ENCODE measurements at places on chromosomes 3 and 15. TPM values are rescaled to one million over a fixed set of nuclear protein-coding genes. Genes with fewer than 3 reads are reported as not detected.

IMP3 gene
- 35.9 TPM for total RNA-seq

LDHAL6B gene
- total RNA-seq: not detected

DNA sequence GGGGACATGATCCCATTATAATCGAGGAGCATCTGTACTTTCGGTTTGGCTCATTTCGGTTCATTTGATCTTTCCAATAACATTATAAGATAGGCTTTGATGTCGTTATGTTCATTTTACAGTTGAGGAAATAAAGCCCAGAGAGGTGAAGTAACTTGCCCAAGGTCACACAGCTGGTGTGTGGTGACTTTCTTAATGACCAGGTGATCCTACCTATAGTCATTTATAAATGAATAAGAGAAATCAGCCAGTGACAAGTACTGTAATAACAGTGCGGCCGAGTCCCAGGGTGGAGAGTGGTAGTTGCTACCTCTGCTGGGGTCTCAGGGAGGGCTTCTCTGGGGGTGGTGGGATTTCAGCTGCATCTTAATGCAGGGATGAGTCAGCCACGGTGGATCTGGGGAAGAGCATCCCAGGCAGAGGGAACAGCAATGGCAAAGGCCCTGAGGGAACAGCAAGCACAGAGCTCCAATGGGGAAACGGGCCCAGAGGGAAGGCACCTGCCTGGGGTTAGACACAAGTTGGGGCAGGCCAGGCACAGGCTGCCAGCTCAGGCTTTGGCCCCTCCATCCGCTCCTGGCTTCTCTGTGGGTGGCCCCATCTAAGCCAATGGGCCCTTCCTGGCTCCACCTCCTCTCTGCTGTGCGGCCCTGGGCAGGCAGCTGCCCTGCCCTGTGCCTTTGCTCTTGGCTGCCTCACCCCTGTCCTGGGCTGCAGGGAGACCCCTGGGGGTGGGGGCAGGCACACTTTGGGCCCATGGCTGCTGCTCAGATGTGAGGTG lies 1.1 kb upstream of the FBLN2 start:
- no peak for DNase-seq

DNA sequence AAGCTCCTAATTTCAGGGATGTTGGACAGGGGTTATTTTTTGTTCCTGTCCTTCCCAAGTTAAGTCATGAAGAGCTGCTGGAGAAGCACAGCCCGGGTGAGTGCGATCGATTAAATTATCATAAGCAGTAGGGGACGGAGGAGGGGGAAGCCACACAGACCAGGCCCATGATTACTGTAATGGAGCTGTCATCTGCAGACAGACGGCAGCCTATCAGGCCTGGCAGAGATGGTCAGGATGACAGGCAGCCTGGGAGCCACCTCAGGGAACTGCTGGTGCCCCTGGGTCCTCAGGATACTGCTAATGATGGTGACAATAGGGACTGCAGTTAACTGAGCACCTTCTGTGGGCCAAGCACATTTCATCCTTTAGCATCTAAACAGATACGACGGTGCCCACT lies 147.7 kb downstream of the RAB11A start:
- DNase-seq: no peak

DNA sequence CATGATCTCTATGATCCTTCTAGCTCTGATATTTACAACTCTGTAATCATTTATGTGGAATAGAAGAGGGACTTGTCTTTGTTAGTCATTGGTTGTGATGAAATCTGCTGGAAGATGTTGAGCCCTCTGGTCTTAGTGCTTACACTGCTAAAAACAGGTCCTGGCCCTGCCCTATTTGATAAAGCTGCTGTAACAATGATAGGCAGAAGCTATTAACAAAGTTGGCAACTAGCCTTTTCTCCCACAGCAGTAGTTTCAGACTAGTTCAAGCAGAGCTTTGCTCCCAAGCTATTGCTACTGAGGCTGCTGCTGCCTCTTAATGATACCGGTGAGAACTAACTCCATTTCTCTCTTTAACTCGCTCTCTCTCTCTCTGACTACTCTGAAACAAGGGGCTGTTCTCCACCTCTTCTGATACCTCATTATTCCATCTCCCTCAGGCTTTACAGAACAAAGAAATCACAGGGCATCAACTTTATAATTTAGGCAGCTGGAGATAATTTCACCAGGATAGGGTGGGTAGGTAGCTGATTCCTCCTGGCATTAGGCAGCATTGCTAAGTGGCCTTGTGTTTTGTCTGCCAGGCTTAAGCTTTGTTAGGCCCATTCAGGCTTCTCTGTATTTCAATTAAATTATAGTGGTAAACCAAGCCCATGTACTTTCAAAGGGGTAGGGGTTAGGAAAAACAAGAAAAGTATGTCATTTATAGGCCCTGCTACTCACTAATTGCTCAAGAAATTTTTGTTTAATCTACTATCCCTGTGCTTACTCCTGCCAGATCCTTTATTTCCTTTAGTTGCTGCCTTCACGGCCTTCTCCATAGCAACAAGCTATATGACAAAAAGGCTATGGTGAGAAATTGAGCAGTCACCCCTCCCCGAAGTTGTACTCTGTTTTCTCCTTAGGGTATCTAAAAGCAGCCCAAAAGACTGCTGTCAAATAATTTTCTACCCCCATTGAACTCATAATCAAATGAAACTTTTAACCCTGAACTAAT lies 139.6 kb downstream of the RBPMS2 start:
- no peak for DNase-seq

DNA sequence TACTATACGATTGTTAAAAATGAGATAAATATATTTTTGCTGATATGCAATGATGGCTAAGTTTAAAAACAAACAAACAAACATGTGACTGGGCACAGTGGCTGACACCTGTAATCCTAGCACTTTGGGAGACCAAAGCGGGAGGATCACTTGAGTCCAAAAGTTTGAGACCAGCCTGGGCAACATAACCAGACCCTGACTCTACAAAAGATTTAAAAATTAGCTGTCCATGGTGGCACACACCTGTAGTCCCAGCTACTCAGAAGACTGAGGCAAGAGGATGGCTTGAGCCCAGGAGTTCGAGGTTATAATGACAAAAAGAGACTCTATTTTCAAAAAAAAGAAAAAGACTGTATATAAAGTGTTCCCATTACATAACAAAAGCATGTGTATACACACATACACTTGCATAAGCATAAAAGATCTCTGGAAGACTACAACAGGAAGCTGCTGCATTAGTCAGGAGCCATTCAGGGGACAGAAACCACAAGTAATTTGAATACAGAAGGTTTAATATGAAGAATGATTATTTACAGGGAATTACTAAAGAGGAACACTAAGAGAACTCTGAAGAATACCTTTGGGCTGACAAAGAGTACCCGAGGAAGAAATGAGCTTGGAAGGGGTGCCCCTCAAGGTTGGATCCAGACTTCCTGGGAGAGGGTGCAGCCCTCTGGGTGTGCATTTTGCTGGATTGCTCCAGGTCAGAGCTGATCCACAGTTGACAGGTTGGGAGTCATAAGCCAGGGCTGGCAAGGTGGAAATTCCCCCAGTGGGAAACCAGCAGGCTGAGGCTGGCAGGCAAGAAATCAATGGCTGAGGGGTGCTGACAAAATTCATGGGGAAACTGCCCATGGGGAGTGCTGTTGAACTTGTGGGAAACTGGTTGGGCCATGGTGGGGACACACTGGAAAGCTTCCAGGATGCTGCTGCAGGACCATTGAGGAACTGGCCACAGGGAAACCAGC lies 9.3 kb upstream of the TM4SF18 start:
- DNase-seq: no peak
